ENCODE measurements at places on chromosomes 1 and 21.
A peak's percentile ranks its signal among the peaks of the same experiment; 100 is the strongest.

DNA sequence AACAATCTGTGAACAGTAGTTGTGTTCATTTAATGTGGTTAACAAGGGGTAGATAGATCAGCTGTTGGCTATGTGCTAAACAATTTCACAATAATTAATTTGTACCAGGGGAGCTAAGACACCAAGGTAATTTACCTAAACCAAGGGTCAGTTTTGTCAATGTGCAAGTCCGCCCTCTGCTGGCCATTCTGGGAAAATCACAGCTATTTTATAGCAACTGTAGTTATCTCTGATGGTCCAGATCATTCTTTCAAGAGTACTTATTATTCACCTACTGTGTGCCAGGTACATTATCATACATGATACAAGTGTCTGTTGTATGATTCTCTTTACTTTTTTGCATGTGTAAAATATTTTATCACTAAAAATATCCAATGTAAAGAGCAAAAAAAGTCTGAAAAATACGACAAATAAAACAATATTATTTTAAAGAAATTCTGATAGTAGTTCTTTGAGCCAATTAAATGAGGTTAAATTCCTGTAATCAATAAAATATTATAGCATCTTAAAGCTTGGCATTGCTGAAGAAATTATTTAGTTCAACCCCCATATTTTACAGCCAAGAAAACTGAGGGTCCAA is 312.3 kb upstream of the FAM78B start:
- peak; percentile 71 for DNase-seq
- H3K27ac ChIP-seq, result no peak overlapping the region
- H3K4me1 ChIP-seq, result no peaks in the 10 kb centered on the region
- H3K4me3 ChIP-seq, result no peak overlapping the region

DNA sequence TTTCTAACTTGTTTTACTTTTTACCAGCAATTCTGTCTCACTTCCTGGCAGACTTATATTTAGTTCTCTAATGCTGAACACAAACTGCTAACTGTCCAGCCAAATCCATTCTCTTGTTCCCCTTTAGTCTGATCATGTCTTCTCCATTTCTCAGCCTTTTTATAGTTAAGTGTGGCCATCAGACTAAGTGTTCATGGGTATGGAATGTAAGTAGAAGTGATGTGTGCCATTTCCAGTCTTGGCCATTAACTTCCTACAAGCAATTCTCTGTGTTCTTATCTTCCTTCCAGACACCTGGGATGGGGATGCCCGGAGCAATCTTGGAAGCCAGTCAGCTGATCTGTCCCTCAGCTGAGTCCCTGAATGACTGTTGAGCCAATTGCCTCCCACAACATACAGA is 165.8 kb downstream of the ST6GALNAC3 start:
- no peaks in the 10 kb centered on the region for H3K36me3 ChIP-seq
- no peak overlapping the region for H3K4me3 ChIP-seq
- no peak for DNase-seq
- no peak overlapping the region for H3K27ac ChIP-seq
- H3K4me1 ChIP-seq, result peaks cover 8% of the 10 kb centered on the region

DNA sequence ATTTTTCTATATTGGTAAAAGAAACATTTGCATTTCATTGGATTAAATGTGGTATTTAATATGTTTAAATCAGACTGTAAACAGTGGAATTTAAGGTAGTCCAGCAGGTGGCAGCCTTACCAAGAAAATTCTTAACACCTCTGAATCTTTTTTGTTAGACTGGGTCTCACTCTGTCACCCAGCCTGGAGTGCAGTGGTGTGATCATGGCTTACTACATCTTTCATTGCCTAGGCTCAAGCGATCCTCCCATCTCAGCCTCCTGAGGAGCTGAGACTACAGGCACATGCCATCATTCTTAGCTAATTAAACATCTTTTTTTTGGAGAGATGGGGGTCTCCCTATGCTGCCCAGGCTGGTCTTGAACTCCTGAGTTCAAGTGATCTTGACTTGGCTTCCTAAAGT is 98.8 kb downstream of the RABGAP1L start:
- no peaks in the 10 kb centered on the region for H3K27me3 ChIP-seq
- H3K4me3 ChIP-seq, result no peak overlapping the region
- no peaks in the 10 kb centered on the region for H3K36me3 ChIP-seq

- no peak overlapping the region for H3K4me3 ChIP-seq
- peaks cover 33% of the 10 kb centered on the region for H3K4me1 ChIP-seq
- H3K27me3 ChIP-seq, result no peaks in the 10 kb centered on the region
- peak overlapping the region; percentile 96 for H3K27ac ChIP-seq
- no peak for DNase-seq
These were observed 150.0 kb downstream of the RASAL2 start for GRCh38 chr1:178243890-178244289.

DNA sequence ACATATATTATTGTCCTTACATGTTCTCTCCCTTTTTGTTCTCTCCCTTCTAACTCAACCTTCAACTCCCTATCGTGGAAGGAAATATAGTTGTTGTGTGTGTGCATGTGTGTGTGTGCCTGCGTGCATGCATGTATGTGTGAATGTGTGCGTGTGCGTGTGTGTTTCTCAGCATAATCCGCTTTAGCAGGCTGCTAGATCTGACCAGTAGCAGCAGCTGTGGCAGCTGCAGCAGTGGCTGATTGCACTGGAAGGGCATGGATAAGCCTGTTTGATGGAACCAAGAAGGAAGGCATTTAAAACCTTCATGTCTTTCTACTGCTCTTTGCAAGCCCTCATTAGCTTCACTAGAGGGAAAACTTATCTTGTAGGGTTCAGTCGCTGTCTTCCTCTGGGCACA is 65.6 kb upstream of the IRF2BP2 start:
- H3K4me3 ChIP-seq, result no peak overlapping the region
- H3K36me3 ChIP-seq, result peaks cover 5% of the 10 kb centered on the region
- DNase-seq, result no peak
- H3K27ac ChIP-seq, result no peak overlapping the region
- H3K27me3 ChIP-seq, result no peaks in the 10 kb centered on the region

GRCh38 chr1:162094271-162094670 is 24.8 kb downstream of the NOS1AP start:
- H3K27me3 ChIP-seq, result no peaks in the 10 kb centered on the region
- DNase-seq, result no peak
- H3K4me1 ChIP-seq, result peaks cover 5% of the 10 kb centered on the region

DNA sequence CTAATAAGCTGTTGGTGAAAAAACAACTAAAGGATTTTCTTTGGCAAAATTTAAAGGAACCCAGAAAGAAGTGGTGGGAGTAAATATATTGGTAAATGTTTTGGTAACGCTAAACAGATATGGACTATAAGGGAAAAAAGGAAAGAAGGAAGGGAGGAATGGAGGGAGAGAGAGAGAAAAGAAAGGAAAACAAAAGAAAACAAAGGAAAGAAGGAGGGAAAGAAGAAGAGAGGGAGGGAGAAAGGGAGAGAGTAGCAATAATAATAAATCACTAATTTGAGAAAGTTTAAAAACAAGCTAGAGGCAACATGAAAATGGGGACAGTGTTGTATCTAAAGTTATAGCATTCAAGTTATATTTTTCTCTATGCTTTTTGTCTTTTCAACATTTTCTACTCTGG is 43.6 kb upstream of the RCOR3 start:
- DNase-seq, result no peak
- H3K27me3 ChIP-seq, result no peaks in the 10 kb centered on the region
- H3K4me3 ChIP-seq, result no peak overlapping the region
- no peak overlapping the region for H3K27ac ChIP-seq

DNA sequence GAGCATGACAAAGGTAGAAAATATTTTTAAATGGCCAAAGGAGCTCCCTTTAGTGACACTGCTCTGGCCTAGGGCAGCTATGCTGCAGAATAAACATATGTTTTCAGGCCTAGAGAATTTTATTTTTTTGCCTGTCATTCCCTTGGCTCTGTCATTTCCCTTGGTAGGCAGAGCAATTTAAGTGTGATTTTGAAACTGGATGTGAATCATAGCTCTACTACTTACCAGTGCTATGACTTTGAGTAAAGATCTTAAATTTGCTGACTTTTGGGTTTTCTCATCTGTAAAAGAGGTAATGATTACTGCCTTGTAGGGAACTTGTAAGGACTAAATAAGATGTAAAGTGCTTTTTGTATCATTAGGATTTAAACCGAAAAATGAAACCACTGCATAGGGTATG is 189.0 kb upstream of the ZRANB2 start:
- peak; percentile 2 for DNase-seq
- H3K4me1 ChIP-seq, result peaks cover 6% of the 10 kb centered on the region
- H3K36me3 ChIP-seq, result no peaks in the 10 kb centered on the region

DNA sequence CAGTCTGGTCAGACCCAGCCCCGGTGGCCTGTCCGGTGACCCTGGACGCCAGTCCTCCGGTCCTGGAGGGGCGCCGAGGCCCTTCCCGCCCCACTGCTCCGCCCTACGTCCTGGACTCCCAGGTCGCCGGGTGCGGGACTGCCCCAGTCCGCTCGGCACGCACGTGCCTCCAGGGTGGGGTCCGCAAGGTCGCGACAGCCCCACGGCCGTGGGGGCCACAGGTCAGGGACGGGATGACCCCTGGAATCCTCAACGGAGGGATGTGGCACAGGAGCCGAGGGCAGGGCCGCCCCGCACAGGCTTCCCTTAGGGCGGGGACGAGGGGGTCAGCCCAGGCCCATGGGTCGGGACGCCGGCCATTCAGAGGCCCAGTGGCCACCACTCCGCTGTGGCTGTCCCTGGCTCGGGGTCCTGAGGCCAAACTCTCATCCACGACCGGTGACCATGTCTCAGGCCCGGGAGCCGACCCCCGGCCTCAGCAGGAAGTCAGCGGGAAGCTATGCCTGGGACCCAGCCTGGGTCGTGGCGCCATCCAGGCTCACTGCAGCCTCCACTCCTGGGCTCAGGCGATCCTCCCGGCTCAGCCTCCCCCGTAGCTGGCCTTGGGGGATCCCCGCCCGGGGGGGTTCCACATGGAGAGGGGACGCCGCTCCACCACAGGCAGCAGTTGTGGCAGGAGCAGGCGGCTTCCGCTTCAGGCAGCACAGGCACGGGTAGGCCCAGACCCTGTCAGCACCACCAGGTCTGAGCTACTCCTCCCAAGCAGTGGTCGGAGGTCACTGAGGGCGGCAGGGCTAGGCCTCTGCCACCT is 599 bp upstream of the TMEM240 start:
- no peak for DNase-seq
- H3K36me3 ChIP-seq, result peaks cover 35% of the 10 kb centered on the region
- no peak overlapping the region for H3K4me3 ChIP-seq

DNA sequence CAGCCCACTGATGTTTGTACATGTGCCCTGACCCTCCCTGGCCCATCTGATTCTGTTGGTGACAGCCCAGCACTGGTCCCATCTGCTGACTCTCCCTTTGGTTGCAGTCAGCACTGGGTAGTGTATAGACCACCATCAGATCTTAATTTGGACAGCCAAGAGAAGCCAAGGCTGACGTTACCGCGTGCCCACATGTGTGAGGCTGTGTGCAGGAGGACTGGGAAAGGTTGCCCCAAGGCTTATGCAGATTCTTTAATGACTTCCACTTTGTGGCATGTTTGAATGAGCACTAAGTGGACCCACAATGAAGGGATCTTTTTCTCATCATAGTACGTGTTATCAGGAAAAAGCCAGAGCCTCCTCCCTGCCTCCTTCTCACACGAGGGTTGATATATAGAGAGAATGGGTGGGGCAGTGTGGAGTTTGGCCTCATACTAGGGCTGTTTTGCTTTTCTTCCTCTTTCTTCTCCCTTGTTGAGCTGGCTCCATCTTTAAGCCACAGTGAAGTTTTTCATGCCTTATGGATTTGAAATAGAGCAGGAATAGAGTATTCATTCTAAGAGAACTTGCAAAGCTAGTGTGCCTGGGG is 93.5 kb downstream of the NAV1 start:
- H3K27ac ChIP-seq, result no peak overlapping the region
- no peaks in the 10 kb centered on the region for H3K36me3 ChIP-seq
- H3K4me1 ChIP-seq, result peaks cover 5% of the 10 kb centered on the region
- no peak for DNase-seq

GRCh38 chr1:221759436-221759835 is 17.5 kb upstream of the DUSP10 start:
- no peaks in the 10 kb centered on the region for H3K27me3 ChIP-seq
- H3K4me1 ChIP-seq, result peaks cover 17% of the 10 kb centered on the region
- no peak overlapping the region for H3K27ac ChIP-seq
- no peak for DNase-seq
- no peak overlapping the region for H3K4me3 ChIP-seq

DNA sequence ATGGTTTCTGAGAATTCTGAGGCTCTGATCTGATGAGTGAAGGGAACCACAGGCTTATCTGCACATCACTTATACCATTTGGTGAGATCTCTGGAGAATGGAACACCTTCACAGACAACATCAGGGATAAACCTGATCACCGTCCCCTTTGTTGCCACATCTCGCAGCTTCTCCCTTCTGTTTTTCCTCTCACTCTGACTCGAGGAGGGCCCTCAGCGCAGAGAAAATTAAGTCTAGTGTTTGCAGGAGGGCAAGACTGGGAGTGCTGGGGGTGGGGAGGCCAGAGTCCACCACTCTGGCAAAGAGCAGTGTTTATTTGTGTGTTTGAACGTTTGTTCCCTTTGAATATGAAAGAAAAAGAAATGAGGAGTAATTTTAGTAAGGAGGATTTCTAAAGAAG is 29.0 kb upstream of the BATF3 start:
- no peak overlapping the region for H3K4me3 ChIP-seq
- H3K27me3 ChIP-seq, result no peaks in the 10 kb centered on the region
- peaks cover 12% of the 10 kb centered on the region for H3K36me3 ChIP-seq
- H3K4me1 ChIP-seq, result peaks cover 19% of the 10 kb centered on the region
- no peak for DNase-seq

- no peak overlapping the region for H3K4me3 ChIP-seq
- DNase-seq, result peak; percentile 67
- H3K27ac ChIP-seq, result peak overlapping the region; percentile 51
- H3K4me1 ChIP-seq, result peaks cover 58% of the 10 kb centered on the region
- H3K36me3 ChIP-seq, result peaks cover 63% of the 10 kb centered on the region
- H3K27me3 ChIP-seq, result no peaks in the 10 kb centered on the region
These were observed 28.4 kb downstream of the AK2 start for GRCh38 chr1:33008051-33008914.

- peaks cover 13% of the 10 kb centered on the region for H3K4me1 ChIP-seq
- H3K27me3 ChIP-seq, result no peaks in the 10 kb centered on the region
- H3K4me3 ChIP-seq, result no peak overlapping the region
- H3K27ac ChIP-seq, result no peak overlapping the region
- H3K36me3 ChIP-seq, result peaks cover 6% of the 10 kb centered on the region
These were observed 18.3 kb downstream of the S100A11 start for GRCh38 chr1:152018537-152018936.

- DNase-seq, result no peak
- peaks cover 6% of the 10 kb centered on the region for H3K4me1 ChIP-seq
These were observed 68.6 kb downstream of the PIK3CD start for GRCh38 chr1:9719978-9720722.

Data from MCF 10A (cell line).